ENCODE measurements at places on chromosomes 2 and 18.

GRCh38 chr2:7840651-7841380, 841.0 kb upstream of the ID2 start:
- no peak for DNase-seq

GRCh38 chr2:46051085-46051484, 246.1 kb upstream of the EPAS1 start:
- DNase-seq: no peak

DNA sequence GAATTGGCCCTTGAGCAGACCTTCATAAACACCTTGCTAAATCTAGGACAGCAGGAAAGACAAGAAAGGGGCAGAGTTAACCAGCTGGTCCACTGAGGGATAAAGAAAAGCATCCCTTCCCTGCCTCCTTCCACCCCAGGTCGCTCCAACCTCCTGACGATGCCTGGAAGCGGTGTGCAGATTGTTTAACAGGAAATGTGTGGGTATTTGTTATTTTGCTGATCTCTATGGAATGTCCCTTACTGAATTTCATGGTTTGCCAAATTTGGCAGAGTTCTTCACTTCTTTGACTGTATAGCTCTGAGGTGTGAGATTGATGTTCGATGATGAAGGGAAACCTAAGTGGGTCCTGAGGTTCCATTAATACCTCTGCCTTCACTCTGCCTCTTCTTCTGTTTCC, 72.9 kb downstream of the MAP3K20 start:
- DNase-seq: no peak

DNA sequence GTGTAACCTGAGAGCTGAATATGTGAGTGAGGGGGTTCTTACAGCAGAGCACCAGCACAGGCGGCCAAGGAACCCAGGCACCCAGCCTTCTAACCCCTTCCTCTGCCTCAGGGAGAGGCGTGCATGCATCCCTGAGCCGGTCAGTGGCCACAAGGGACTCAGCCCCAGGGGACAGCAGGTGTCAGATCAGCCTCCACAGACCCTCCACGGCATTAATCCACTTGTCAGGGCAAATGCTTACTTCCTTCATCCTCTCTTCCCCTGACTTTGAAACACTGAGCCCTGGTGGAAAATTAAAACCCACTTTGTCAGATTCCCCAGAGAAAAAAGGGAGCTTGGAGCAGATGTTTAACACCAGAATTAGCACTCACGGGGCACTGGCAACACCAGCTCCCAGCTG, 60.5 kb upstream of the SMAD2 start:
- DNase-seq: no peak

- no peak for DNase-seq
Observed at GRCh38 chr2:64908406-64908805, 80.8 kb upstream of the SLC1A4 start.

DNA sequence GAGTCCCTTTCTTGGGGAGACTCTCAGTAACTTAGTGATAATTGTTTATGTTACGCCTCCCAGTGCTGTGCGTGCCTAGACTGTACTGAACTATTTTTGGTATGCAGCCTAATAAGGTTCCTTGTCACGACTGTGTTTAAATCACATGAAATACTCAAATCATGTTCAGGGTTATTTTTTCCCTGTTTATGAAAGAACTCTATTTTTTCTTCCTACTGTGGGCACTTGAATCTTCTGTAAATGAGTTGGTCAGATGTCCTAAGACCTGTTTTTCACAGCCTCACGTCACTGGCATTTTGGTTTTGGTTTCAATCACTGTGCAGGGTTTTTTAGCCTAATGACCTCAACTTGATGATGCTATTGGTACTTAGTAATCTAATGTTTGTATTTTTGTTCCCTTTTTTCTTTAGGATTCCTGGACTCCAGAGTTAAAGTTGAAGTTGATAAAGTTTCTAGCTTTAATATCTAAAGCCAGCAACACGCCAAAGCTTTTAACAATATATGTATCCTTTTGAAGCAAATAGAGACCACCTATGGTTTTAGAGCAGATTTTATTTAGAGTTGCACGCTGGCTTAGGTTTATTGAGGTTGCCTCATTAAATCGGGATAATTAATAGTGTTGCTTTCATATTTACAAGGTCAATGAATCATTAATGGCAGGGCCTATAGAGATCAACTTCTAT, 24.0 kb downstream of the ARMC9 start:
- DNase-seq: no peak

Measured in Jurkat, Clone E6-1 (cell line).